CD4-positive, alpha-beta T cell treated with Interleukin-15 for 4 hours (primary cell): ENCODE measurements at places on chromosomes 13 and 19.
A peak's percentile ranks its signal among the peaks of the same experiment; 100 is the strongest.

GRCh38 chr13:74479124-74479523 lies 344.9 kb upstream of the KLF12 start:
- DNase-seq, result no peak

- no peak for DNase-seq
These were observed 25.9 kb downstream of the ZNF791 start for GRCh38 chr19:12636631-12637030.

DNA sequence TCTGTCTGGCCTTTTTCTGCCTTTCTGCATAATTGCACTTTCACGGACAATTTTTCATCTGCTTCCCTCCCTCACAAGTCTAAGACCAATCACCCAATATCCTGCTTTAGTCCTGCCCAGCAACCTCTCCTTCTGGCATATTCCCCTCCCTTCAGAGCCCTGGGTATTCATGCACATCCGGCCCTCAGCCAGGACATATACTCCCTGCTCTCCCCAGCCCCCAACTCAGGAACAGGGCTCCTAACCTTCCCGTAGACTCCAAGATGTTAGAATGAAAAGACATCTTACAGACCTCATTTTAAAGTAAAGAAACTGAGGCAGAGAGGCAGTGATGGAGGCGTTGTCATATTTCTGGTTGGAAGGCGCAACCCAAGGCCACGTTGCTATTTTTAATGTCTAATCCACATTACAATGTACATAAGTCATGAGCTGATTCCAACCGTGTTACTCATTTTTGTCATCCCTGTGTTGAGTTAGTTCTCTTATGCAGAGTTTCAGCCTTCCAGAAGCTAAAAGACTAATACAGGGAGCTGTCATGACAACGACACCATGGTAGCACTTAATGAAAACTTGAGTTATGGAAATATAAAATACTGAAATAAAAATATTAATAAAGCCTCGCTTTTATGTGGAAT lies 209.2 kb downstream of the TSHZ3 start:
- no peak for DNase-seq

DNA sequence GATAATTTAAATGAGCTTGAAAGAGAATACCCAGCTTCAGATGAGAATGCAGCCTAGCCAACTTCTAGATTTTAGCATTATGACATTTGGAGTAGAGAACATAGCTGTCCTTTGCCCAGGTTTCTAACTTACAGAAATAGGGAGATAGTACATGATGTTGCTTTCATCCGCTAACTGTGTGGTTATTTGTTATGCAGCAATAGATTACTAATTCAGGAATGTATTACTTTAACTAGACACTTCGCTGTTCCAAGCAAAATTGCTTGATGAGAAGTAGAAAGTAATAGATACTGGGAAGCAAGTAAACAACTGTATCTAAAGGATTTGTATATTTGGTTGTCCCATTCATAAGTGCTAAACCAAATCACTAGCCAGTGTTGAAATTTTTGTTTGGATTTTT lies 790.9 kb upstream of the PRR20A start:
- no peak for DNase-seq

DNA sequence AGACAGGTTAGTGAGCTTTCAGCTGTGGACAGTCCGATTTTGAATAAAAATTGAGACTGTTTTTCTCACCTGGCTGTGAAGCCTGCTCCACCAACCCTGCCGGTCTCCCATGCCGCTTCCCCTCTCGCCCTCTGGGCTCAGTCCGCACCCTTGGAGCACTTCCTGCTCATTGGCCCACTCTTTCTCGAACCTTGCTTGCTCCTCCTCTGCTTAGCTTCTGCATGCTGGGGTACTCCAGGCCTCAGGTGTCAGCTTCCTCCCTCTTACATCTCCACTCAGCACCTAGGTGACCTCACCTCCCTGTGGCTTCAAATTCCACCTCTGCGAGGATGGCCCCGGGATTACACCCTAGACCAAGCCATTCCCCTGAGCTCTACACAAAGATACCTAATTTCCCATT lies 39.6 kb downstream of the C13orf42 start:
- DNase-seq, result no peak

GRCh38 chr19:4108767-4109625 lies 14.9 kb downstream of the MAP2K2 start:
- peak; percentile 72 for DNase-seq

- no peak for DNase-seq
These were observed 310.7 kb downstream of the MYO16 start for GRCh38 chr13:108940121-108940520.

GRCh38 chr13:42524487-42525034 lies 49.4 kb upstream of the TNFSF11 start:
- DNase-seq, result no peak

DNA sequence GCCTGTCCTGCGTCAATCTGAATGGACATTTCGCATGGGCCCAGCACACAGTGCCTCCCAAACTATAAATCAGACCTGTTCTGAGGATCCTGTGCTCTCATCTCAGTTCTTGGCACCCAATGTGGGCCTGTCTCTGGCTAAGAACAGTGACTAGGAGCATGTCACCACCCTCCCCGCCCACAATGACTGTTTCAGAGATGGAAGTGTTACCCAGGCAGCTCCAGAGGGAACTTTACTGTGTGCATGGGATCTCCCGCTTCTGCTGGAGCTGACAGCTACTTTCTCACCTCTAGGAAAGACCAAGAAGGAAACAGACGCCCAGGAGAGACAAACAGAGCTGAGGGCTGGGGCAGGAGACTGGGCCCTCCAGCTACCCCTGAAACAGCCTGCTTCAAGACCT lies 45.0 kb downstream of the KCTD15 start:
- no peak for DNase-seq

- peak; percentile 72 for DNase-seq
These were observed 22.5 kb upstream of the ZNF429 start for GRCh38 chr19:21482863-21483276.

DNA sequence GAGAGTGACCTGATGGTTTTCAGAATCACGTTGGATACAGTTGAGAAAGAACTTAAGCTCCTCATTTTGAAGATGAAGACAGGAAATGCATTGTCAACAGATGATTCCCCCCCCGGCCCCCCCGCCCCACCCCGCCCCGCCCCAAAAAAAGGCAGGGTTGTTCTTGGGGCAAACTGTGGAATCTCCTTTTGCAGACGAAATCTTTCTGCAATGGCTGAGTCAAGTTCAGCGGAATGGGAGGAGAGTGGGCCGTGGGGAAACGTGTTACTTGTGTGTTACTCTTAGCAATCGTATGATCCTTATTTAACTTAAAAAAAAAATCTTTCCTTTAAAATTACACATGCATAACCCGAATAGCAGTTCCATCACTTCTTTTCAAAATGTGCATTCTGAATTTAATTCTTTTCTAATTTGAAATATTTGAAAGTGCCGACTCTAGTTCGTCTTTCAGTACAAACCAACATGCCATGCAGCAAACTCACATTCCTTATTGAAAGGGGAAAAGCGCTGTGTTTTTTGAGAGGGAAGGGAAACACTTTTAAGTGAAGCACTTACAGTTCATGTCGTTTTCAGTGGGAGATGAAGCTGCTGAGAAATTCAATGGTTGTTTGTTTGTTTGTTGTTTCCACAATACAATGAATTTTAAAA lies 348.5 kb upstream of the ARGLU1 start:
- DNase-seq, result no peak

- no peak for DNase-seq
These were observed 556.8 kb upstream of the SLITRK1 start for GRCh38 chr13:84439108-84439507.

- DNase-seq, result no peak
These were observed 527.5 kb downstream of the RFC3 start for GRCh38 chr13:34345258-34345965.

DNA sequence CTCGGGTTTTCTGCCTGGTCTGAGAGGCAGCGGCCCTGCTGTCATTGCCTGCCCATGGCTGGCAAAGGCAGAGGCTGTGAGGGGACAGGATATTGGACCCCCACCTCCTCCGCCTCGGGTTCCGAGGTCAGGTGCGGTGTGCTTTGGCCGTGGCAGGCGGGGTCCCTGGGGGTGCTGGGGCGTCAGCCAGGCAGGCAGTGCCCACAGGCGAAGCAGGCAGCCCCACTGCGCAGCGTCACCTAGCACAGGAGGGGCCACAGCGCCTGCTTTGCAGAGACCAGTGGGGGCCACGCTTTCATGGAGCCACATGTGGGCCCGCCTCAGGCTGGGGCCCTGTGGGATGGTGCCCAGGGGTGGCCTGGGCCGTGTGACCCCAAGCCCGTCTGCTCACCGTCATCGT lies 96.0 kb downstream of the KDM4B start:
- DNase-seq, result no peak

DNA sequence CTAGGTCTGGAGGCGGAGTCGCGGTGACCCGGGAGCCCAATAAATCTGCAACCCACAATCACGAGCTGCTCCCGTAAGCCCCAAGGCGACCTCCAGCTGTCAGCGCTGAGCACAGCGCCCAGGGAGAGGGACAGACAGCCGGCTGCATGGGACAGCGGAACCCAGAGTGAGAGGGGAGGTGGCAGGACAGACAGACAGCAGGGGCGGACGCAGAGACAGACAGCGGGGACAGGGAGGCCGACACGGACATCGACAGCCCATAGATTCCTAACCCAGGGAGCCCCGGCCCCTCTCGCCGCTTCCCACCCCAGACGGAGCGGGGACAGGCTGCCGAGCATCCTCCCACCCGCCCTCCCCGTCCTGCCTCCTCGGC lies at the start of gene SLC5A5:
Gene SLC5A5 (plus strand): TSS at position 68 of the 373 bp plus-strand sequence. CDS start 375 bp downstream, outside the sequence.
- DNase-seq, result no peak

DNA sequence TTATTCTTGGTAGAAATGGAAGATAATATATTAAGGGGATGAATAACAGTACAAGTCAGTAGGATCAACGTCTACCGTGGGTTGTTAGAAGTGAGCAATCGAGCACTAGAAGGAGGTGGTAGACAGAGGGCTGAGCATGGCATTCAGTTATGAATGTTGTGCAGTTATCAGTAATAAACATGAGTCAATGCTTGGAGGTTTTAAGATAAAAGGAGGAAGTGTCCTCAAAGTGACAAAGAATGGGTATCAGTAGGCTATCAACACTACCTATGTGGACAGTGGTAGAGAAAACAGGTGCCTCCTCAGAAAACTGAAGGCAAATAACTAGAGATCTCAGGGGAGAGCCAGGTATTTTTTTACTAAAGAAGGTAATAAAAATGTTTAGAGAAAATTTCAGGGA lies 1607.0 kb downstream of the PCDH9 start:
- DNase-seq, result no peak

DNA sequence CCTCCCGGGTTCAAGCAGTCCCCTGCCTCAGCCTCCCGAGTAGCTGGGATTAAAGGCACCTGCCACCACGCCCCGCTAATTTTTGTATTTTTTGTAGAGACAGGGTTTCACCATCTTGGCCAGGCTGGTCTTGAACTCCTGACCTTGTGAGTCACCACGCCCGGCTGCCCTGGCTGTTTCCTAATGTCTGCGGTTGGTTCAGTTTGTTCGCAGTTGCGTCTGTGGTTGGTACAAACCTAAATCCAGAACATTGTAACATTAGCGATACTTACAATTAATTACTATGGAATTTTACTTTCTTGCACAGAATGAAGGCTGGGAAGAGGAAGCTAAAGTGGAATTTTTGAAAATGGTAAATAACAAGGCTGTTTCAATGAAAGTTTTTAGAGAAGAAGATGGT lies 38.1 kb downstream of the RNF17 start:
- no peak for DNase-seq

DNA sequence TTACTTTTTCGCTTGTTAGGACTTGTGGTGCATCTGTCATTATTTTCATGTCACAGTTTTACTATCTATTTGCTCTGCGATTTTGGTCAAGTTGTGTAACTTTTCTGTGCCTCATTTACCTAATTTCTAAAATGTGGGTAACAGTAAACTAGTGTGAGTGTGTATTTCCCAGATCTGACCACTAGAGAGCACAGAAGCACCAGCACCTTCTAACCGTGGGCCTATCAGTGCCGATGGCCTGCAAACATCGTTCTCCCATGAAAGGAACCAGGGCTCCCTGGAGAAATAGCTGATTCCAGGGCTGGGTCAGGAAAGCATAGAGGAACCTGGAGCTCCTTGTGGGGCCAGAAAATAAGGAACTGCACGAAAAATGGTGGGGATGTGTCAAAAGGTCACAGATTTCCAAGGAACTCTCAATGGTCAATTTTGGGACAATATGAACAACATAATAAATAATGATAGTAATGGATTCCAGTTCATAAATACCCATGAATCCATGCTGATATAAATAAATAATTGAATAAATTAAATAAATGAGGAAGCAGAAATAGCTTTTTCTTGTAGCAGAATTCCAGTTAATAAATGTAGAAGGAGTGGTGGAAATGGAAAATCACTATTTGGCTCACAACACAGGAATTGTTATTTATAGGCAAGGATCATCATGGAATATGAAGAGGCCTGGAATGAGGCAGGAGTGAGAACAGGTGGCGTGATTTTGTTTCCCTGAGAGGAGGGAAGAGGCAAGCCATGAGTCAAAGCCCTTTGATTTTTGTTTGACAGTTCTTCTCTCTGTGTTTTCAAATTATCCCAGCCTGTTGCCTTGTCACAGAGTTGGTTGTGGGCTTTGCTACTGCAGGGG lies 31.1 kb downstream of the CEACAM8 start:
- DNase-seq, result peak; percentile 30

GRCh38 chr13:24254146-24254841 lies 55.1 kb upstream of the C1QTNF9 start:
- DNase-seq, result peak; percentile 82

- no peak for DNase-seq
These were observed 91.6 kb downstream of the MBNL2 start for GRCh38 chr13:97313551-97314260.

DNA sequence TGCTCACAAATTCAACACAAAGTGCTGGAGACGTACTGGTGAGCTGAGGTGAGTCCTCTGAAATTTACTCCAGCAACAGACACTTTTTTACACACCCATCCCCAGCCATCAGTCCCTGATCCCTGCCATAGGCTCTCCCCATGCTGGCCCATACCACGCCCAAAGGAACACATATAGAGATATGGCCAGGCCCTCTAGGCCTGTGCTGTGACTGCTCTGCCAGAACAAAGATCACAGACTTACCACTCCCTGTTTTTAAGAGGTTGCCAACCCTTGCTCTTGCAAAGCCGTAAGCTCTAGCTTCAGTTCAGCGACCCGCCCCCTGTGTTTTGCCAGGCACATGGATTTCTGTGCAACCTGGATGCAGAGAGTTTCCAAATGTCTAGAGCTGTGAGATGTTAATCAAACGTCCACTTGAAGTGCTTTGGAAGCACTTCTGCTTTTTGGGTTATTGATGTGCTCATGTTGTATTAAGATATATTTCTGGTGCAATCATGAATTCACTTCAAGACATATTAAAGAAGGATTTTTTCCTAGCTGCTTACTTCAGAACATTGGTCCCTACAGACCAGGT lies 59.7 kb downstream of the DLEU7 start:
- no peak for DNase-seq

GRCh38 chr13:111658145-111659100 lies 338.0 kb downstream of the TEX29 start:
- no peak for DNase-seq

- DNase-seq, result no peak
These were observed 40.4 kb upstream of the ZNF254 start for GRCh38 chr19:24046550-24046949.
